Epithelial cell of proximal tubule (primary cell): ENCODE measurements at places on chromosomes 5 and 9. TPM values are rescaled to one million over a fixed set of nuclear protein-coding genes. Genes with fewer than 3 reads are reported as not detected.
A peak's percentile ranks its signal among the peaks of the same experiment; 100 is the strongest.

DNA sequence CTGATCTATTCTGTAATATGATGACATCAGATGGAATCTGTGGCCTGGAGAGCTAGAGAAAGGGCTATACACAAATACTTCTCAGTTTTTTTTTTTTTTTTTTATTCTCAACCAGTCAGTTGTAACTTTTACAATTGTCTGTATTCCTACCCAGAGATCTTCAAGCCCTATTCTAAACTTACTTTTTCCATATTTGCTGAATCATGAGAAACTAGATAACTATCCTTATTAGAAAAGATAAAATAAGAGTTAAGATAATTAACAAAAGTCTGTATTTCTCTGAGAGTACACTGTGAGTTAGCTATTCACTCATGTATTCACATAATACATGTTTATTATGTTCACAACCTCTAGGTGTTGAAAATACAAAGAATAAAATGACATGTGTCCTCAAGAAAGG lies 1575.9 kb downstream of the EFNA5 start:
- DNase-seq = no peak

DNA sequence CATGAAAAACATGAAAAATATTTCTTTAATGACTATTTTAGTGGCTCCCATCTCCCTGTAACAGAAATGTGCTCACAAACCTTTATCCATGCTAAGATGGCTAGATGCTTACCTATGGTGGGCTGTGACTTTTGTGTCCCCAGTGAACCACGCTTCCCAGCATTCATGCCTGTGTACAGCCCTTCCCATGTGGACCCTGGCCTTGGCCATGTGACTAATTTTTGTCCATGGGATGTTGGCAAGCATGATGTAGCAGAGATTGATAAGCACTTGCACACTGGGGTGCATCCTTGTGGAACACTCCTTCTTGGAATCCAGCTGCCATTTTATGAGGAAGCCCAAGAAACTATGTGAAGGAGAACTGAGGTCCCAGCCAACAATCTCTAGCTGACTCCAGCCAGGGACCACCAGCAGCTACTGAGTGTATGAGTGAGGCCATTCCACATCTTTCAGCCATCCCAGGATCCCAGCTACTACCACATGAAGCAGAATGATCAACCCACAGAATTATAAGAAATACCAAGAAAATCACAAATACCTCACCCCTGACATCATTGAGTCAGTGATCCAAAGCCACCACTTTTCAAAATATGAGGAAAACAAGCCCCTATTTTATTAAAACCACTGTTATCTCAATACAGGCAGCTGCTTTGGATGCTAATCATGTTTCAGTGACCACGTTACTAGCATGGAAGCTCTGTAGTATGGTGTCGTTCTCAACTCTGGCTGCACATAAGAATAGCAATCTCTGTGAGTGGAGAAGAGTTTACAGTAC lies 16.1 kb upstream of the RAI14 start:
- no peak for DNase-seq

DNA sequence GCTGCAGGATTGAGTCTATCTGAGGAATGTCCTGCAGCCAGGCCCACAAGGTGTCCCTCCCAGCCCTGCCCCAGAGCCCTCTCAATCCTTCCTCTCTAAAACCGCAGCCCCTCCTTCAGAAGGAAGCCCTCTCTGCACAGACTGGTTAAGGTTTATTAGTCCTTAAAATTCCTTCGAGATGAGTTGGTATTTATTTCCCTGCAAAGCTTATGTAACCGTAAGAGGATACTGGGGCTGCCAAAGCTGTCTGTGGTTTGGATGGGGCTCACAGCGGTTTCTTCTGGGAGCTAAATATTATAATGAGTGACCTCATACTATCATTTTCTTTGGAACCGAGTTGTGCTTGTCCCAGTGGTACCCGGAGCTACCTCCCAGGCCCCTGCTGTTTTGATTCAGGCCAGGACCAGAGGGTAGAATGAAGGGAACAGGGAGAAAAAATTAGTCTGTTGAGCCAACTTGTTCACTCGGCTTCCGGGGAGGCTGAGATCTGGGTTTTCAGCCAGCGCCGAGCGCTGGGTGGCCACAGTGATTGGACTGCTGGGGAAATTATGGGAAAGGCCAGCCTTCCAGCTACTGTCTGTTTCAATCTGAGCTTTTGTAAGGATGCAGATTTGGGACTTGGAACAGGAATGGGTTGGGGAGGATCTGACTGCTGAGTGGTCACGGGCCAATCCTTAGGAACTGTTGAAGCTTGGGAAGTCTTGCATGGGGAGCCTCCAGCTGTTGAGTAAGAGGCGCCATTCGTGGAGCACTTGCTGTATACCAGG lies 107.5 kb downstream of the NDFIP1 start:
- DNase-seq = peak; percentile 86

ARL10 gene
- 2.9 and 3.4 TPM in 2 replicates for total RNA-seq

GRCh38 chr5:159098603-159099436 lies 896 bp downstream of the EBF1 start:
- DNase-seq = no peak

DNA sequence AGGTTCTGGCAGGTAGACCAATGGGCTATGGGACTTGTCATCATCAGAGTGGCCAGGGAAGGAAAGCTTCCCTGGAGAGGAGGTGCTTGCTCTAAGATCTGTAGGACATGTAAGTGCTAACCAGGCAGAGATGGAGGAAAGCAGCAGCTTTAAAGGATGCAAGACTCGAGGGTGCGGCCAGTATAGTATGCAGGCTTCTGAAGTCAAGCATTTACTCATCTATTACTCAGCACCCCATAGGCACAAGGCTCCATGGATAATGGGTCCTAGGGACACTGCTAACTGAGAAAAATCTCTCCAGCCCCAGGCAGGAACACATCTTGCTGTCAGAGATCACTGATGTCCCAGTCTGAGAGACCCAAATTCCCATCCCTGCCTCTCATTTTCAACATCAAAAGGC lies 49.7 kb downstream of the WWC1 start:
- no peak for DNase-seq

CCL27 gene
- not detected in 2 replicates for total RNA-seq

DNA sequence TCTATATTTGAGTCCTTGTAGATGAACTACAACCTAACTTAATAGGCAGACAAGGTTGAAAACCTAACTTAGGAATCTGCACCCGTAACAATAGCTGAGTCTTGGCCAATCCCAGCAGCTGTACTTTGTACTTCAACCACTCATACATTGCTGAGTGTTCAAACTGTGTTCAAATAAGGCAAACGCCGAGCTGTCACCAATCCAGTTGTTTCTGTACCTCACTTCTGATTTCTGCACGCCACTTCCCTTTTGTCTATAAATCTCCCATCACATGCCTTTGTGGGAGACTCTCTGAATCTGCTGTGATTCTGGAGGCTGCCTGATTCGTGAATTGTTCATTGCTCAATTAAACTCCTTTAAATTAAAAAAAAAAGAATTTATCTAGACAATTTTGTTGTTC lies 167.8 kb upstream of the TUT7 start:
- DNase-seq = no peak

DNA sequence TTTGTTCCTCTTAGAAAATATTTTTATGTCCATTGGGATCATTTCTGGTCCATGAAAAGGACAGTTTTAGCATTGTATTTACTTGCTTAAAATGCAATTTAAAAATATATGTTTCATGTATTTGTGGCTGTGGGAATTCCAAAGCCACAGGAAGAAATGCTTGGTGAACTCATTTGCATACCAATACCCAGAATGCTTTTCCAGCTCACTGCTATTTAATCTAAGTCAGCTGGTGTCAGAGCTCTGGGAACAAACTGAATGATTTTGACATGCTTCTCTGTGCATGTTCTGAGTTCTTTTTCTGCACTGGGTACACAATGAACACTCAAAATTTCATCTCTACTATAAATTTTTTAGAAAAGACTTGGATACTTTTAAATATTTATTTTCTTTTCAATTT lies 482.8 kb upstream of the ARRDC3 start:
- DNase-seq = no peak

DNA sequence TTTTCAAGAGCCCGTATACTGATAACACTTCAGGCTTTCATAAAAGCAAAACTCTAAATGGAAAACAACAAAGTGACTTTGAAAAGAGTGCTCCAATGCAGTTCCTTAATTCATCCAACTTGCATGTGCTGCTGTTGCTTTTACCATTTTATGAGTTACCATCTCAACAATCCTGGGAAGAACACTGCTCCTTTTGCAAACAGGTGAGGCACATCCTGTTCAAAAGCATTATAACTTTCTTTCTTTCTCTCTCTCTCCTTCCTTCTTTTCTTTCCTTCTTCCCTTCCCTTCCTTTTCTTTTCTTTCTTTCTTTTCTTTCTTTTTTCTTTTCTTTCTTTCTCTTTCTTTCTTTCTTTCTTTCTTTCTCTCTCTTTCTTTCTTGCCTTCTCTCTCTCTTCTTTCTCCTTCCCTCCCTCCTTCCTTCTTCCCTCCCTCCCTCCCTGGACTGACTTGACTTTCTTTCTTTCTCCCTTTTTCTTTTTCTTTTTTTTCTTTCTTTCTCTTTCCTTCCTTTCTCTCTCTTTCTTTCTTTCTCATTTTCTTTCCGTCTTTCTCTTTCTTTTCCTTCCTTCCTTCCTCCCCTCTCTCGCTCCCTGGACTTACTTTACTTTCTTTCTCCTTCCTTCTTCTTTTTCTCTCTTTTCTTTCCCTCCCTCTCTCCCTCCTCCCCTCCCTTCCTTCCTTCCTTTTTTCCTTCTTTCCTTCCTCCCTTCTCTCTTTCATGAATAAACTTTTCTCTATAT lies 11.2 kb upstream of the PARP8 start:
- DNase-seq = no peak

GRCh38 chr9:120383999-120384924 lies 195.7 kb downstream of the CDK5RAP2 start:
- no peak for DNase-seq

- no peak for DNase-seq
Measured at GRCh38 chr5:32511776-32512374, 67.3 kb upstream of the ZFR start.

DNA sequence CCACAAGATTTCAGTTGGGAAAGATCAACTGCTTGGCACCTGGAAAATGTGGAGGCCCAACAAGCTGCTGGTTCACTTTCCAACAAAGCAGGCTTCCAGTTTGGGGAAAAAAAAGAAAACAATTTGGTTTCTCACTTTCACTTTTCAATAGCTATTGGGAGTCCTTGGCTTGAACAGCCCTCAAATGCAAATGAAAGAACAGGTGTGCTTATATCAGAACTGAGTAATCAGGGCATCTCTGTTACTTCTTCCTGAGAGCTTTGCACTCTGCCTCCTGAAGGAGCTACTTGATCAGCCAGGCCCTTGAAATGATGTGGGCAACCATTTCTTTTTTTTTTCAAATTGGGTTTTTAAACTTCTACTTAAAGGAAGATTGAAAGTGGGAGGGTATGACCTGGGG lies 73.5 kb downstream of the MFAP3 start:
- DNase-seq = no peak

GRCh38 chr5:90267646-90268045 lies 141.9 kb downstream of the CETN3 start:
- no peak for DNase-seq

DNA sequence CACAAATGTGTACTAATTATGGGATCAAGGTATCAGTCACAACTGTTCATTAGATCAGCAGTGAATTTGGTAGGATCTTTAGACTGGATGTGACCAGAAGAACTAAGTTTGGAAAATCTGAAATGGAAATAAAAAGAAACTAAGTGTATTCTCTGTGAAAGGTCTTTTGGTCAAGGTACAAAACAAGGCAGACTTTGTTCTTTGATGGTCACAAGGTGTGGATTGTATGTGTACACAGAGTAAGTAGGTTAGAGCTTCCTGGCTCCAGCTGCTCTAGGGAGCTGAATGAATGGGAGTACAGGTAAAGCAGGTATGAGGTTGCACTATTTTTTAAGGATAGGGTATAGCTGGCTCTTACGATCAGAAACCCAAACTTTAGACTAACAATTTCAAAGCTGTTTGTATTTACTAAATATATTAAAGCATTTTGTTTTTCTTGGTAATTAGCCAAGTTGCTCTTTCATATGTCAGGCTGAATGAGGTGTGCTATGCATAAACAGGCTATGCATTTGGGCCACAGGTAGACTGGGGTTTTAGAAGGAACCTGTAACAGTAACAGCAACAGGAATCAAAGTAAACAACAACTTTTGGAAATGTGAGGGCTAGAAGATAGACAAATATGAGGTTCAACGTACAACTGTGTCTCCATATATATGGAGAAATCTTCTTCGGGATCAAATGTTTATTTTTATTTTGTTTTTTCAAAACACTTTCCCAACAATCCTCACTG lies 32.5 kb downstream of the FAM169A start:
- DNase-seq = no peak

PRSS3 gene
- 2.7 and 5.7 TPM in 2 replicates for total RNA-seq

- DNase-seq = no peak
Measured at GRCh38 chr5:168291342-168291963, at the start of gene WWC1. WWC1 (plus strand) TSS chr5:168291645; CDS start chr5:168292153, 508 bp downstream.

MRPL50 gene
- total RNA-seq = 10.2 and 15.5 TPM in 2 replicates

GRCh38 chr9:113577525-113578261 lies 114.2 kb downstream of the RGS3 start:
- DNase-seq = no peak

INSL4 gene
- total RNA-seq = not detected in 2 replicates

GRCh38 chr9:24801344-24801743 lies 255.6 kb upstream of the IZUMO3 start:
- DNase-seq = no peak

DNA sequence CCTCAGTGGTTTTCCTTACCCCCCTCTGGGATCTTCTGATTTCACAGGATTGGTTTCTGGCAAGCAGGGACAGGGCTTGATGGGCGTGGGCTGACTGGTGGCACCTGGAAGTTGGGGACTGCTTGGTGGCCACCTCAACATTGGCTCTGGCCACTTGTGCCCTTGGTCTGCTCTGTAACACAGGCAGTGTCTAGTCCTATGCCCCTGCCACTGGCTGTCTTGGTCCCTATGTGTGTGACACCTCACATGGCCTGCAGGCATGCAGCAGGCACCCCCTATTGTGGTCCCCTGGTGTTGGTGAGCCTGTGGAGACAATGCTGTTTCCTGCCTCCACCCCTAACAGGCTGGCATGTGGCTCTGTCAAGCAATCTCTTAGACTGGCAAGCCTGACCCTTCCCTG lies 71.3 kb downstream of the GDA start:
- DNase-seq = no peak

DNA sequence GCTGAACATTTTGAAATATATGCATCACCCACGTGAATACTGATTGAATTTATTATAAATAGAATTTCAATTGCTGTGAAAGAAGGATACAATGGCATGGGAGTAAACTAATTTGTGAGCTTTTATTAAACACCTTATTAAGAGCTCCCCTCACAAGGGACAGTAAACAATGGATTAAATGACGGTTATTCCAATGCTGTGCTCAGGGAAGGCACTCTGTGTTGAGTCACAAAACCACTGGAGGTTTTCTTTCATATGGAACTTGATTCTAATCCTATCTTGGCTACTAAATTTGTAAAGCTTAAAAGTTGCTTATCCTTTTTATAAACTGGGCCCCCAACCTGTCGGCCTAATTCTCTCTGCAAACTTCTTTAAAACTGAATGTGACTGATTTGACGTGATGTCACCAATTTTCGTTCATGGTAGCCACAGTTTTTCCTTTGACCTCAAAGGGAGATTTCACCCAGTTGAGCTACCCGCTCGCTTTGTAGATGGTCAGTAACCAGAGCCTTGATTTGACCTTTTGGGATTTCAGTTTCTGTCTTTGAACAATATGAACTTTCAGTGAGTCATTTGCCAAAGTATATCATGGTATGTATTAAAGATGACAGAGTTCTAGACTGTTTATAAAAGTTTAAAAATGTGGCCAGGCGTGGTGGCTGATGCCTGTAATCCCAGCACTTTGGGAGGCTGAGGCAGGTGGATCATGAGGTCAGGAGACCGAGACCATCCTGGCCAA lies 61.3 kb upstream of the PIK3R1 start:
- DNase-seq = no peak

LHX6 gene
- total RNA-seq = 0.06 TPM in 1 of 2 replicates, not detected in the other
